CMK (cell line): ENCODE measurements at places on chromosomes 7 and 10.

- no peak for DNase-seq
These were observed 12.7 kb downstream of the STEAP2 start for GRCh38 chr7:90224195-90224594.

DNA sequence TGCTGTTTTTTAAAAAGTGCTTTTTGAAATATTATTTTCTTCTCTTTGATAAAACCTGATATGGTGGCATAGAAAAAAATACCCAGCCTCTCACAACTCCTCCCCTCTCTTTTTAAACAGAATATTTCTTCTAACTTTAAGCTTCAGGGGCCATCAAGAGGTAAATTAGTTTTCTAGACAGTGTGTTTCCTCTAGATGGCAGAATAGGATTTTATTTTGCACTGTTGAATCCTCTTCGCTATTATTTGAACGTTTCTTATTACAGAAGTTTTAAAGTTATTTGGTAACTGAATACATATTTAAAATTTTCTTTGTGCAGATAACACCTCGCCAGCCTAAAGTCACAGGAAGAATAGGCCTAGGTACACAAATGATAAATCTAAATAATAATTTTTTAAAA is 30.3 kb downstream of the ARL5B start:
- no peak for DNase-seq

DNA sequence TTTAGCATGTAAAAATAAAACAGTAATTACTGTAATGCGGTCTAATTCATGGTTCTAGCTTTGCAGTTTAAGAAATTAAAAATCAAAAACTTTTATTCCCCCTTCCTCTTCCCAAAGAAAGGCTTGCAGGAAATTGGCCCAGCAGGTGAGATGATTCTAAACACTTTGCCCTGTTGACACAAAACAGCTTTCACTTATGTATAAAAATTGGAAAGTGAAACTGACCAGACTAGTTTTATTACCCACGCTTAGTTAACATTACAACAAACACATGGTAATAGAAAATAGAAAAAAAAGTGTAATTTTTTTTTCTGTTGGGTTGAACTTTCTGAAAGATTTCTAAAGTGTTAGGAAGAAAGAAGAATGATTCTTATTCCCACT is 1.2 kb upstream of the CCDC6 start:
- no peak for DNase-seq

DNA sequence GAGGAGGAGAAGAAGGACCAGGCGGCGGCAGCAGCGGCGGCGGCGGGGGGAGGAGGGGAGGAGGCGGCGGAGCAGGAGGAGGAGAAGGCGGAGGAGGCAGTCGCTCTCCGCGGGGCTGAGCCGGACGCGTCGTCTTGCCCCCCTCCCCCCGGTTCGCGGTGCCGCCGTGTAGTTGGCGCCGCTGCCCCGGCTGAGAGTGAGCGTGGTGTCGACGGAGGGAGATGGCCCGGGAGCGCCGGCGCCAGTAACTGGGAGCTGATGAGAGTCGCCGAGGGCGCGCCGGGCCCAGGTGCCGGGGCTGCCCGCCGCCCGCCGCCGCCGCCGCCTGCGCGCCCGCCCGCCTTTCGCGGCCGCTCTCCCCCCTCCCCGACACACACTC is 257 bp downstream of the WAC start:
- DNase-seq: no peak

GRCh38 chr7:103380395-103381191 is 33.1 kb downstream of the PSMC2 start:
- DNase-seq: no peak

DNA sequence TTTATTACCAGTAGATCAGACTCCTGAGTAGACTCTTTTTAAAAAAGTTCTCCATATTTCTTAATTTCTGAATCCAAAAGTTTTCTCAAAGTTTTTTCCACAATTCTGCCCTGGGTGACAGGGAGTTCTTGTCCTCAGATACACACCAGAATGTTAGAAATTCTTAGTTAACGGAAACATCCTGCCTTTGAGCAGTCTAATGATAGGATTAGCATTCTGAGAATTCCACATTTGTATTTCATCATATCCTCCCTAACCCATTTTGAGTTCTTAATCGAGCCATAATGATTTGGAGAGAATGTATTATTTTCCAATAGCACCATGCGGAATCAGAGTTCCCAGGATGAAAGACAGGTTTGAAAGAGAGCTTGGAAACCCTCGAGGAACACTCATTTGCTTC is 28.9 kb upstream of the MRPS33 start:
- no peak for DNase-seq

- peak; percentile 87 for DNase-seq
These were observed at the start of gene RABGEF1 for GRCh38 chr7:66740302-66740979. Gene RABGEF1 (plus strand): TSS chr7:66740733. CDS start chr7:66771900, 31,167 bp downstream.

- DNase-seq: no peak
These were observed 144.3 kb downstream of the ADAM12 start for GRCh38 chr10:126243971-126244370.

DNA sequence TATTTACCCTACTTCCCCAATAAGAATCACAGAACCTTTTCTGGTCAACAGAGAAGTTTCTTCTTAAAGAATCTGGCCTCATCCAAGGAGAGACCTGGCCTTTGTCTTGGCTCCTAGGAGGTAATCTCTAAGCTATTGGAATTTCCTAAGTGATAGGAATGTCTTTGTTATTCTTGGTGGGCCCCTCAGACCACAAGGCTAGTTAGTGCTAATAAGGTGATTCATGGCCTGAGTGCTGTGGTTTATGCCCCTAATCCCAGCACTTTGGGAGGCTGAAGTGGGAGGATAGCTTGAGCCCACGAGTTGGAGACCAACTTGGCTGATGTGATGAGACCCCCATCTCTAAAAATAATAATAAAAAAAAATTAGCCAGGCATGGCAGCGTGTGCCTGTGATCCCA is 60.0 kb upstream of the CYP2C18 start:
- no peak for DNase-seq

GRCh38 chr7:117066668-117067067 is 113.4 kb downstream of the ST7 start:
- no peak for DNase-seq

DNA sequence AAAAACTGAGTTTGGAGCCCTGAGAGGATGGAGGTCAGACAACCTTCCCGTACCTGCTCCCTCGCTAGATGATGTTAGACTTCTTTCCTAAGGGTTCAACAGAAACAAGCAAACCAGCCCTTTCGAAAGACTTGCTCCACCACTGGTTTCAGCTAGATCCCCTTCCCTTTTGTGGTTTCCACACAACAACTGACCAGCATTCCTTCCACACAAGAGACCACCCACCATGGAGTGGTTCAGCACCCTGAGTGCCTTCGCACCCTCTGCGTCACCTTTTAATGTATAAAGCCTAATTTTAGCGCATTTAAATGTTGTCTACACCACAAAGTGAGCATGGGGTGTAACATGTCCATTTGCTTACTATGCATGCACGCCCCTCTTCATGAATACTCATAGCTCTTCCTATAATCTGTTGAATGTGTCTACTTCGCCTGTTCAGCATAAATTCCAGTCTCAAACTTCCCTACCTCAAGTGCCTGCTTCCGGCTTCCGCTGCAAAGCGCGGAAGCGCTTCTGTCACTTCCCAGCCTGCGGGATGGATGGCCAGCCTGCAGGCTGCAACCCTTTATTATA is 69.0 kb downstream of the TACC2 start:
- DNase-seq: no peak
